ENCODE measurements at places on chromosomes 3 and 15.

DNA sequence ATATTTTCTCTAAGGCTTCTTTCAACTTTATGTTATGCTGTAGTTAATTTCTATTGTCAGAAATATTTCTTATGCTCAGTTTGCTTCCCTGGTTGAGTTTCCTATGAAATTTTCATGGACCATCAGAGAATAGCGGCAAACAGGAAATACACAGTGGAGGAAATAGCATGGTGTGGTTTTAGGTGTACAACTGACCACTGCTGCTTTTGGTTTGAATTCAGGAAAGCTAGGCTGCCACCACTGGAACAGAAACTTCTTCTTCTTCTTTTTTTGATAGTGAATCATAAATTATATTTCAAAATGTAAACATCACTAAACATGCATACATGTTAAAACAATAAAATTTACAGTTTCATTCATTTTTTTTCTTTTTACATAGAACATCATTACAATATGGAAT lies 316.6 kb upstream of the TGFBR2 start:
- no peak for DNase-seq

DNA sequence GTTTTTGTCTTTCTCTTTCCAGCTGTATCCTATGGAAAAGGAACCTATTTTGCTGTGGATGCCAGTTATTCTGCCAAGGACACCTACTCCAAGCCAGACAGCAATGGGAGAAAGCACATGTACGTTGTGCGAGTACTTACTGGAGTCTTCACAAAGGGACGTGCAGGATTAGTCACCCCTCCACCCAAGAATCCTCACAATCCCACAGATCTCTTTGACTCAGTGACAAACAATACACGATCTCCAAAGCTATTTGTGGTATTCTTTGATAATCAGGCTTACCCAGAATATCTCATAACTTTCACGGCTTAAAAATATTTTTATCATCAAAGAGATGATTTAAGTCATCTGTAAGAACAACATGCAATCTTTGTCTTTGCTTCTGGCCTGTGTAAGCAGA lies 44.9 kb upstream of the PARP14 start:
- DNase-seq = no peak

DNA sequence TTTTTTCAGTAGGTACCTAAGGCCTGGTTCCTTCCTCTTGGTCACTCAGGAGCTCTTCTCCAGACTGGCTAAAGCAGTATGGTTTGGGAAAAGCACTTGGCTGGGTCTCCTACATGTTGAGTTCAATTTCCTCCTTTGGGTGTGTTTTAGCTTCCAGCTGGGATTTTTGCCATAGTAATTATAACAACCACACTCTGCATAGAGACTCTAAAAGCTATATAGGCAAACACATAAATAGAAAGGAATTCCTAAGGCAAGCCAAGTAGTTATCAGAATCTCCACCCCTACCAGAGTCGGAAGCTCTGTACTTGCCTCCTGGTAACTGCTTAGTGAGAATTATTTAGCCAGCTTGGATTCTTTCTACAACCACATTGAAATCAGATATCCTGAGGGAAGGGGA lies 48.6 kb downstream of the FOXL2 start:
- DNase-seq = no peak

DNA sequence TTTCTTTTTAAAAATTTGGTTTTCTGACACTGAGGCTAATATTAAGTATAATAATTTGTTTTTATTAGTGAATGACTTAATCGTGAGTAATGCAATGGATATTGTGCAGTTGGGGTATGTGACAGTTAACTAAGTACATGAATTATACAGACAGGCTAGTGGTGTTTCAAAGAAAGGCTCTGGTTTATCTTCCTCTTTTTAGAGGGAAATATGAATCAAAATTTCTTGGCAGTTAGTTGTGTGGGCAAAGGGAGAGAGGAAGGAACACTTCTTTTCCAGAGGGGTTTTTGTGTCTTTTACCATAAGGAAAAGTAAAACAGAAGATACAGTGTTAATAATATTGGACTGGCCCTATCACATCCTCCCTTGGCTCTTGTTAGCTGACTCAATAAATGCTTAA lies 2.7 kb downstream of the ZNF654 start:
- no peak for DNase-seq

GRCh38 chr15:64426845-64427465 lies 33.4 kb upstream of the ZNF609 start:
- no peak for DNase-seq

GRCh38 chr3:151075869-151076562 lies 9.4 kb upstream of the MED12L start:
- no peak for DNase-seq

GRCh38 chr15:63277038-63277892 lies at the start of gene APH1B:
TSS of gene APH1B (plus strand) at chr15:63277605. CDS start at chr15:63277624, 19 bp downstream.
- DNase-seq = peak; percentile 77

DNA sequence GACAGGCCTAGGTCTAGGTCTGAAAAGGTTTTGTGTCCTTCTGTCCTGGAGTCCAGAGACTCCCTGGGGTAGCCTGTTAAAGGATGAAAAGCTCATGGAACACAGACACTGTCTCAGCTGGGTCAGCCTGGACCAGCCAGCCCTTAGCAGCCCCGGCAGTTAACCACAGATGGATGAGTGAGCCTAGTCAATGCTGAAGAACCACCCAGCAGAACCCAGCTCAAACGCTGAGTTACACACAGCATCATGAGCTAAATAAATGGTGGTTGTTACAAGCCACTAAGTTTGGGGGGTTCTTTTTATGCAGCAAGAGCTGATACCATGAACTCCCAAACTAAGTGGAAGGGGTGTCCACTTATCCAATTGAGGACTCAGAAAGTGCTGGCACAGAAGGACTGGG lies 472.8 kb upstream of the PROK2 start:
- no peak for DNase-seq

DNA sequence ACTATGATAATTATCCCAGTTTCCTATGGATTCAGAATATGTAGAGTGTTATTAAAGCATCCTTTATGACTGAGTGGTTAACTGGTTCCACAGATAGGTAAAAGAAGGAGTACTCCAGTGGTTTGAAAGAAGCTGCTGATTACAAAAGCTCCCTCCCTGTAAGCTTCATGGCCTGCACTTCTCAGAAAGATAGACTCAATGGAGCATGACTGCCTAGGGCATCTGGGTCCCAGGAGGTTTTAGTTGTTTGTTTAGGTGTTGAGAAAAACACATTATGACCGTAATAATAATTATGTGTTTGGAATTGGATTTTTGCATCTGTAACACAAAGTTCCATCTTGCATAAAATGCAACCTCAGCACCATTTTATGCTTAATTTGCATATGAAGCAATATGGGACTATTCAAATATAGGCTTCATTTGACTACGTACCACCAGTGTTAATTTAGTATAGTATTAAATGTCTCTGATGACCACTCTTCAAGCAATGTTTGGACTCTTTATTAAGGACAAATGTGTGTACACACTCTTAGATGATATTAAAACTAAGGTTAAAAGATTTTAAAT lies 121.1 kb downstream of the ROBO2 start:
- DNase-seq = no peak

- DNase-seq = peak; percentile 49
Observed at GRCh38 chr3:149657926-149658743, at the start of gene WWTR1. TSS of gene WWTR1 (minus strand) at chr3:149658025. CDS start at chr3:149657306, 719 bp downstream.

GRCh38 chr15:80567721-80568157 lies 127.4 kb upstream of the ABHD17C start:
- peak; percentile 40 for DNase-seq

DNA sequence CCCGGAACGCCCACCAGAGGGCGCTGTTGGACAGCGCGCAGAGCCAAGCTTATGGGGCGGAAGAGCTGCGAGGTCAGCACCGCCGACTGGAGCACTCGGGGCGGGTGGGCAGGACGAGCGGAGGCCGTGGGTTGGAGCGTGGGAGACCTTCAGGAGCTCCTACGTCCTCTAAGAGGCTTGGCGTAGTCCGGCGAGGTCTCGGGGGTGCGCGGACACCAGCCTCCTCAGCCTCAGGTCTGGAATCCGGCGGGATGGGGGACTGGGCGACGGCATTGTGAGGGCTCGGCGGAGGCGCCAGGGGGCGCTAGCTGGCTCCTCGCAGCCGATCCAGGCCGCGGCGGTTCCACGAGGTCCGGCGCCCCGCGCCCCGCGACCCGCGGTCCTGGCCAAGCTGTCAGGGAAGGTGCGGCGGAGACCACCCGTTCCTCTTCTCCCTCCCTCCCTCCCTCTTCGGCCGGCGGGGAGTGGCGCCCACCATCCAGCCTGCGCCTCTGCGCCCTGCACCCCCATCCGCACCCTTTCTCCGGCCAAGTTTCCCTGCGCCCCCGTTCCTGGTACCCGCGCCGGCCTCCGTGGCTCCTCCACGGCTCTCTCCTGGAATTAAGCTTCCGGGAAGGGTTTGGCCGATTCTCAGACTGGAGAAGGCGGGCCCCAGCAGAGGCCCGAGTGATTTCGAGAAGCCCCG lies 24.3 kb upstream of the POLG start:
- DNase-seq = peak; percentile 85

- DNase-seq = no peak
Observed at GRCh38 chr3:52280050-52280461, 1.6 kb upstream of the WDR82 start.

DNA sequence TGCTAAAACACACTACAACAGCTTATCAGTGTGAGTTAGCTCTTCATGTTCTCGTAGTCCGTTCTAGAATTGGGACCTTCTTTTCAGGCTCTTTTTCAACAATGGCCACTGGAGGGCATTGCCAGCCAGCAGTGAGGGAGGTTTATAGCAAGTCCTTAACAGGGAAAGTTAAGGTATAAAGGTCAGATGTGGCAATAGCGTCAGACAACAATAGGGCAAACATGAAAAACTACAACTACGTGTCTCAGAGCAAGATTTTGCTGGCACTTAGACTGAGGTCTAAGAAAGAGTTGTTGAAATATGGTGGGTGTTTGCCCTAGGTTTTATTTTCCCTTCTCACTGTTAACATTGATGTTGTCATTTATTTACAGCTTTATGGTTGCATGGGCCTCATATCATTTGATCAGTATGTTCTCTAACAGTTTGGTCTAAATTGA lies 161.4 kb downstream of the GMNC start:
- peak; percentile 44 for DNase-seq

DNA sequence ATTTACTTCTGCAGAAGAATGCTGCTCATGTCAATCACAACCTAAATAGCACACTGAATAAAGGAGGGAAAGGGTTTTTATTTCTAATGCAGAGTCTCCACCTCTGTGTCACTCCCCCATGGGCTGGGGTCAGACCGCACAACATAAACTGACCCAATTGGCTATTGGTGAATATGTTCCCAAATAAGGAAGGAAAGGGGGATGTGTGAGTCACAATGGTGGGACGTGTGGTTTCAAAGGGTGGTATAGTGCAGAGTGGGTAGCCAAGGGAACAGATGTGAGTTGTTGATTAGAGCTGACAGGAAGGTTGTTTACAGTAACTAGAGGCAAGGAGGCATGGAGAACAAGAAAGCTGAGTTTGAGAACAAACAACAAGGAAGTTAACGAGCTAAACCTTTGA lies 491.8 kb downstream of the ZPLD1 start:
- no peak for DNase-seq

DNA sequence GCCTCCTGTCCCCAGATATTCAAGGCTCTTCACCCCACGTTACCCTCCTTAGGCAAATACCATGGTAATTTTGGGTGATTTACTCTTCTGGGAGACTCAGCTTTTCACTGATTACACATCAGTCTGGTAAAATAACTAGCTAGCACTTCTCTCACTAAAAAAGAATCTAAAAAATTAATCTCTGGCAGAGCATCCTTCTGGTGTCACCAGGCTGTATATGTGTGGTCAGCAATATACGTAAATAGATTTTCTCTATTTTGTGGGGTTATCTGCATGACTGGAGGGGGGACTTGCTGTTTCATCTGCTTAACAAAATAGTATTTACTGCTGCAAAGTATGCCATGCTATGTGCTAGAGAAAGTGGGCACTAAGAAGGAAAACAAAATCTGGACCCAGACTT lies 45.1 kb downstream of the LRRC28 start:
- no peak for DNase-seq

GRCh38 chr3:117228466-117228865 lies 518.9 kb downstream of the TUSC7 start:
- no peak for DNase-seq

DNA sequence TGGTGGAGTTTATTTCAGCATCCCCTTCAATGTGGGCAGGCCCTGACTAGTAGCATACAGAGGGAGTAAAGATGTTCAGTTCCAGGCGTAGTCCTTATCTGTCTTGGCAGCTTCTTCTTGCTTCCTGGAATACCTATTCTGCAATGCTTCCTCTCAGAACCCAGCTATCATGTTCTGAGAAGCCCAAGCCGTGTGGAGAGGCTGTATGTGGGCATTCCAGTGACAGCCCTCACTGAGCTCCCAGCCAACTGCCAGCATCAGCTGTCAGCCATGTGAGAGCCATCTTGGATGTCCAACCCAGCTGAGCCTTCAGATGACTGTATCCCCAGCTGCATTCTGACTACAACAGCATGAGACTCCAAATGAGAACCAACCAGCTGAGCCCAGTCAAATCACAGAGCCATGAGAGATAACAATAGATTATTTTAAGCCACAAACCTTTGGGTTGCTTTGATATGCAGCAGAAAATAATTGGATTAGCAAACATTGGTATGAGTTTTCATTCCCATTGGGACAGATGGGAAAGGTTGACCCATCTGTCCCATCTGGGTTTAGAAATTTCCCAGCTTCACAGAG lies 8.4 kb upstream of the CMTM7 start:
- DNase-seq = no peak

GRCh38 chr3:144585408-144585807 lies 613.8 kb downstream of the DIPK2A start:
- no peak for DNase-seq

DNA sequence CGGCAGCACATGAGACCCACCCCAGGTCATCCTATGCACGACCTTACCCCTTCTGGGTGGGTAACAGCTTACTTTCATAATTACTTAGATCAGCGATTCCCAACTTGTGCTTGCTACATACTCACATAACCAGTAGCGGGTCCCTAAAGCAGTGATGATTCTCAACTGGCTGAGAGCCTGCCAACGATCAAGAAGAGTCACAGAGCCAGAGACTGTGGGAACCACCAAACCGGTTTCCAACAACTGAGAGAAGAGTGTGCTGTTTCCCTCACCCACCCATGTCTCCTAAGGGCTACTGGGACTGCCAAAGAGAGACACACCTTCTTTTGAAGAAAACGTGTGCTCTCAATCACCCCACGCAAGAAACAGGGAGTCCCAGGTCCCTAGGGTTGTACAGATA lies 12.0 kb upstream of the XXYLT1 start:
- DNase-seq = no peak

DNA sequence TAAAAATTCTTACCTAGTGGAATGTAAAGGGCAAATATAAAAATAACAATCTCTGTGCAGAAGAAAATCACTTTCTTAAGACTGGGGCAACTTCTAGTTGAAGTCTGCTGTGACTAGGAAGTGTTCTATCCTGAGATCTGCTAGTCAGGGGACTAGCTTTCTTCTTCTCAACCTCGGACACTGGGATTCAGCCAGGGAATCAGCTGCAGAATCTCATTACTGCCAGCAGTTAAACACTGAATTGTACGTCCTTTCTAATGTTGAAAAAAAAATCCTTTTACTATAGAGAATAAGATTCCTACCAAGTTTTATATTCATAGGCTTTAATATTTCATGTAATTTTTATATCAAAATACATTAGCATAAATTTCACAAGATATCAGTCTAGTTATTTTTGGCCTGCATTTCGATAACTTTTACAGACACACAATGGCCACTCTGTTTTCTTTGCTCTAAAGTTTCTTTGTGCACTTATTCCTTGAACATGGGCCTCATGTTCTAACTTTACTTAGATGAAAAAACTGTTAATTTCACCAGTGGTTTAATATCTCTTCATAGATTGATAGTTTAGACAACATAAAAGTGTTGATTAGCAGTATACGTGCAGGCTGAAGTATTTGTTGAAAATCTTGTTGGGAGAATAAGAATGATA lies 2.6 kb upstream of the NEO1 start:
- no peak for DNase-seq
